ENCODE measurements at places on chromosomes 7 and 10. TPM values are rescaled to one million over a fixed set of nuclear protein-coding genes. Genes with fewer than 3 reads are reported as not detected.

The SPDYE9 gene
- 0.04 TPM for total RNA-seq

The ELOVL3 gene
- 0.35 TPM for total RNA-seq

The RPP30 gene
- 43.3 TPM for total RNA-seq

The GPC2 gene
- total RNA-seq = 3.9 TPM

The SLC13A4 gene
- total RNA-seq = 0.09 TPM

The FAM241B gene
- total RNA-seq = 0.18 TPM

The CRTAC1 gene
- total RNA-seq = 0.27 TPM

DNA sequence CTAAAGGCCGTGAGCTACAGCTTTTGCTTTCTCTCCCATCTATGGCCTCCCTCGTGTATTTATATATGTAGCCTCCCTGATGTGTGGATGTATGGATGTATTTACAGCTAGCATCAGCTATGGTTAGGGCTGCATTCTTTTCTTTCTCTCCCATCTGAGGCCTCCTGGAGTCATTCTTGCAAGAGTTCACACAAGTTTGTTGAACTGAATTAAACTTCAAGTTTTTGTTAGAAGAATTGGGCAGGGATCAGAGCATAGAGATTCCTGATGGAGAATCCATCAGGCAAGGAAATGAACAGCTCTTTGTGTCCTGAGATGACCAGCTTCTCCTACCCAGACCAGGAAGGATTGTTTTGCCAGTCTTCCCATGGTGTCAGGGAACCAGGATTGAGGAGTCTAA, 60.3 kb downstream of the AHCYL2 start:
- DNase-seq = peak; percentile 54
- no peak overlapping the region for H3K4me3 ChIP-seq
- no peaks in the 10 kb centered on the region for H3K27me3 ChIP-seq
- H3K27ac ChIP-seq = no peak overlapping the region
- H3K4me1 ChIP-seq = no peaks in the 10 kb centered on the region

DNA sequence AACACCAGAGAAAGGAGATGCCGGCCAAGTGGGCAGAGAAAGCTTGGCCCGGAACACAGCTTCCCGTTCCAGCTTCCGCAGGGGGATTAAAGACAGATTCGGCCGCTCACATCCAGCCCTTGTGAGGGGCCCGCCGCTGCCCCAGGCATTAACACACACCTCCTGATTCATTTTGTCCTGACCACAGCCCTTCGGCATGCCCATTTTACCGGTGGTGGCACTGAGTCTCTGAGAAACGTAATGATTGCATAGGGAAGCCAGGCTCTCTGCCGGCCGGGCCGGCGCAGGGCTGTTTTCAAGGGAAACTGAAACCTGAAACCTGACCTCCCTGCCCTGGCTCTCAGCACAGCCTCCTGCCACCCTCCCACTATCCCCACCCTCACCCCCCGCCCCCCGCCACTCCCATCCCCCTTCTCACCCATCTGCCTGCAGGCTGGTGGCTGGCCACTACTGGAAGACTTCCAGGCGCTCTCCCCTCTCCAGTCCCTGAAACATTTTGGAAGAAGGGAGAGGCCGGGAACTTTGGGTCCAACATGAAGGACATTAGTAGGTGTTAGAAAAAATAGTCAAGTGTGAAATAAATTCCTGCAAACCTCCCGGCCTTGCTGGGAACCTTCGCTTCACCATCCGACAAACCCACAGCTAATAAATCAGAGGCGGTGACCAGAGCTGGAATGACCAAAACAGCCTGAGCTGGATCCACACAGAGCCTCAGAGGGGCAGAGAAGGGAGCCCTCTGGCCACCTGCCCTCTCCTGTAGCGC, 83.5 kb upstream of the CUX1 start:
- H3K36me3 ChIP-seq = no peaks in the 10 kb centered on the region
- peak; percentile 86 for DNase-seq
- H3K4me1 ChIP-seq = peaks cover 19% of the 10 kb centered on the region
- H3K4me3 ChIP-seq = peak overlapping the region; percentile 19

DNA sequence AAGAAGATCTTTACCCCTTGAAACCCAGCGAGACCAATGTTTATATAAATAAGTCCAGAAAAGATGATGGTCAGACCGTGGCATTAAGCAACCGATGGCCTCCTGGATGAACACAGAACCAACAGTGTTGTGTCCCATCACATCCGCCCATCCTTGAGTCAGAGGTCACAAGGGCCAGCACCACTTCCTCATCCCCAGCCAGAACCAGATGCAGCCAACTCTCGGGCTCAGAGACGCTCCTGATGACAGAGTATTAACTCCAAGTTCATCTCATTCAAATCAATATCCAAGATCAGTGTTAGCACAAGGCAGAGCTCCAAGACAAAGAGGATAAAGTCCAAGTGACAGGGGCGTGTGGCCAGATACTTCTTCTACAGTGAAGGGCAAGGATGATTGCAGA, 63.5 kb downstream of the FAM53B start:
- peaks cover 37% of the 10 kb centered on the region for H3K36me3 ChIP-seq
- no peak overlapping the region for H3K27ac ChIP-seq
- peaks cover 62% of the 10 kb centered on the region for H3K4me1 ChIP-seq
- no peak overlapping the region for H3K4me3 ChIP-seq

DNA sequence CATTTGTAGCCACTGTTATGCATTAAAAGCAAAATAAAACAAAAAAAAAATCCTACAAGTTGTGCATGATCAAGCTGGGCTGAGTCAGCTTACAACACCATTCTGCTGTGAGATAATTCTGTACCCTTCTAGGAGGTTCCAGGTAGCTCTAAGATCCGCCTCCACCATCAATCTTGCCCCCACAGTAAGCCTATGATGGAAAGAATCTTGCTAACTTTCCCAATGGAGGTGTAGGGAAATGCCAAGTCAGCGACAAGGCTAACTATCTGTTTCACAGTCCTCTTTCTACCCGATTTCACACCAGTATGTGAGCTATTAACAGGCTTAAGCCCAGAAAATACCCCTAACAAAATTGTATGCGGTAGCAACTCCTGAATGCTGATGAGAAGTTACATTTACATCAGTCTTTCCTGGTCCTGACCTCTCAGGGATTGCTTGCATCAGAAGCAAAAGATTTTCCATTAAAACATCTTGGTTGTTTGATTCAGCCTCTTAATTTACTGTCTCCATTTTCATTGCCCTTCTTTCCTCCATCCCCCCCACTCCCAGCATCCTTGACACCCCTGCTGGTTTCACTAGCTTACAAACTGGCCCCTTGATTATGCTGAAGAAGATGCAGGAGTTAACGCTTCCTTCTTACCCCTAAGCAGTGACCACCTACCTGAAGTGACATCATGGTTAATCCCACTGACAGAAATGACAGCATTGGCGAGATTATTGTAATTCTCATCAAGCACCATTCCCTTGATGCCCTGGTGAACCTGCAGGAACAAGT, 27.8 kb downstream of the CPN1 start:
- H3K27ac ChIP-seq = no peak overlapping the region
- no peak overlapping the region for H3K4me3 ChIP-seq
- H3K36me3 ChIP-seq = no peaks in the 10 kb centered on the region
- peaks cover 4% of the 10 kb centered on the region for H3K27me3 ChIP-seq
- DNase-seq = no peak

DNA sequence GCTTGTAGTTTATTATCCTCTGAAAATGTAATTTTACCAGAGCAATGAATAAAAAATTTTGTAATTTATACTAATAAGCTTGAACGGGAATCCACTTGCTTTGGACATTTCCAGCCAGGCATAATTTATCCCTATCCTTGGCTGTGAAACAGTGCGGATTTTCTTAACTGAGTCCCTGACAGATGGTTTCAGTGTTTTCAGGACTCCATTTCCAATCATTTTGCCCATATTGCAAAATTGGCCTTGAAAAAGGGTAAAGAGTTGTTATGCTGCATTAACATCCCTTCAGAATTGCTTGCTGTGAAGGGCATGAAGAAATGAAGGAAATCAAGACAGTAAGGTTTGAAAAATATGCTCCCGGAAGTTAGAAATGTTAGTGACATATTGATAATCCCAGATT, 57.7 kb downstream of the NXPH1 start:
- H3K27me3 ChIP-seq = no peaks in the 10 kb centered on the region
- H3K4me3 ChIP-seq = no peak overlapping the region
- no peak for DNase-seq
- H3K27ac ChIP-seq = no peak overlapping the region
- no peaks in the 10 kb centered on the region for H3K36me3 ChIP-seq

GRCh38 chr7:128044064-128044463, 12.8 kb upstream of the LRRC4 start:
- DNase-seq = no peak
- H3K27me3 ChIP-seq = no peaks in the 10 kb centered on the region
- no peaks in the 10 kb centered on the region for H3K4me1 ChIP-seq
- peaks cover 4% of the 10 kb centered on the region for H3K36me3 ChIP-seq
- H3K27ac ChIP-seq = no peak overlapping the region

- H3K4me3 ChIP-seq = no peak overlapping the region
- H3K36me3 ChIP-seq = no peaks in the 10 kb centered on the region
- H3K4me1 ChIP-seq = peaks cover 3% of the 10 kb centered on the region
- no peak overlapping the region for H3K27ac ChIP-seq
- no peak for DNase-seq
Measured at GRCh38 chr7:36955456-36956129, 231.3 kb upstream of the AOAH start.

- H3K4me3 ChIP-seq = no peak overlapping the region
- DNase-seq = peak; percentile 87
- peaks cover 7% of the 10 kb centered on the region for H3K4me1 ChIP-seq
- H3K27ac ChIP-seq = no peak overlapping the region
Measured at GRCh38 chr7:24576171-24577025, 3.1 kb downstream of the PALS2 start.

GRCh38 chr10:78338717-78339116, 305.1 kb downstream of the RPS24 start:
- peaks cover 2% of the 10 kb centered on the region for H3K27me3 ChIP-seq
- H3K36me3 ChIP-seq = no peaks in the 10 kb centered on the region
- no peak for DNase-seq
- peaks cover 14% of the 10 kb centered on the region for H3K4me1 ChIP-seq
- H3K4me3 ChIP-seq = no peak overlapping the region

DNA sequence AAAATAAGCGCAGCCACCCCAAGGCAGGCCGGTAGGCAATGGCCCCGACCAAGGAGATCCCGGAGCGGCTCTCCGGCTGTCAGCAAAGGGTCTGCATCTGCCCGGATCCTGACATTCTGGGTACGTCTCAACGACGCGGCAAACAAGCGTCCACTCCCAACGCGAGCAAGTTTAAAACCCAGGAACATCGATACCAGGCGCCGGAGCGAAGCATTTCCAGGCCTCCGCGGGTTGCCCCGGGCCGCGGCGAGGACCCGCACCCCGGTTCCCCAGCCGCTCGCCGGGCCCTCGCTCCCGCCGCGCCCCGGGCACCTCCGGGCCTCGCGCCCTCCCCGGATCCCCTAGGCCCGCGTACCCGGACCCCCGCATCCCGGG, 453 bp downstream of the URGCP start:
- H3K27me3 ChIP-seq = no peaks in the 10 kb centered on the region
- peaks cover 11% of the 10 kb centered on the region for H3K4me1 ChIP-seq
- H3K27ac ChIP-seq = peak overlapping the region; percentile 91
- H3K36me3 ChIP-seq = peaks cover 4% of the 10 kb centered on the region
- peak; percentile 62 for DNase-seq
- peak overlapping the region; percentile 69 for H3K4me3 ChIP-seq

DNA sequence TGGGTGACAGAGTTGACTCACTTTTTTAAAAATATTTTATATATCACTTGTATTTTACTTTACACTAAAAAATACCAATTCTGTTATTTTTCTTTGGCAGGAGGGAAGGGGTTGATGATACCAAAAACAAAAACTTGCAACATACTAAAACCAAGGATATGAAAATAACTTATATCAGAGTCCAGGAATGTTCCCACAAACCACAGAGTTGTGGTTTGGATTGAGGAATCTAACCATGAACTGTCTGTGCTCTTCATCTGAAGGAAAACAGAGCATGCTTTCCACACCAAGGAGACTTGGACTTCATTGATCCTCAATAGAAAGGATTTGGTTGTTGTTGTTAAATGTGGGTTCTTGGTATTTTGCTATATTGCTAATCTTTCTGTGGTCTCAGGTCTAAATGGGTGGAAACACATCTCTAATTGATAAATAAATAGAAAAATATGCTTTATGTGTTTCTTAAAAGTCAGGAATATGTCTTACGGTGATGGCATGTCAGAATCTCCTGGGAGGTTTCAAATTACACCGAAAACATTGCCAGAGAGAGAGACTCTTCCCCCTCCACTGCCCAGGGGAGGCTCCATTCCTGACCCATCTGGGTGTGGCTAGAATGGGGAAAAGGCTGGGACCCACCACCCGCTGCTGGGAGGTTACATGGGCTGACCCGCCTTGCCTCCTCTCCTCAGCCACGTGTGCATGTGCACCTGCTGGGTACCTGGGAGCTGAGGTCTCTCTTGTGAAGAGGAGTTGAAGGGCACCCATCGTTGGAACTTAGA, 46.9 kb upstream of the STK17A start:
- H3K27ac ChIP-seq = no peak overlapping the region
- no peaks in the 10 kb centered on the region for H3K36me3 ChIP-seq
- DNase-seq = peak; percentile 8

- no peak overlapping the region for H3K27ac ChIP-seq
- H3K4me3 ChIP-seq = no peak overlapping the region
- DNase-seq = no peak
Measured at GRCh38 chr7:139654276-139655181, 123.3 kb downstream of the HIPK2 start.

- peak; percentile 25 for DNase-seq
- H3K4me3 ChIP-seq = no peak overlapping the region
- H3K27me3 ChIP-seq = no peaks in the 10 kb centered on the region
Measured at GRCh38 chr10:109988212-109988596, 19.6 kb upstream of the ADD3 start.

GRCh38 chr7:38518541-38518940, 112.6 kb downstream of the AMPH start:
- H3K36me3 ChIP-seq = no peaks in the 10 kb centered on the region
- no peak overlapping the region for H3K4me3 ChIP-seq
- no peak overlapping the region for H3K27ac ChIP-seq
- no peaks in the 10 kb centered on the region for H3K4me1 ChIP-seq
- no peak for DNase-seq

DNA sequence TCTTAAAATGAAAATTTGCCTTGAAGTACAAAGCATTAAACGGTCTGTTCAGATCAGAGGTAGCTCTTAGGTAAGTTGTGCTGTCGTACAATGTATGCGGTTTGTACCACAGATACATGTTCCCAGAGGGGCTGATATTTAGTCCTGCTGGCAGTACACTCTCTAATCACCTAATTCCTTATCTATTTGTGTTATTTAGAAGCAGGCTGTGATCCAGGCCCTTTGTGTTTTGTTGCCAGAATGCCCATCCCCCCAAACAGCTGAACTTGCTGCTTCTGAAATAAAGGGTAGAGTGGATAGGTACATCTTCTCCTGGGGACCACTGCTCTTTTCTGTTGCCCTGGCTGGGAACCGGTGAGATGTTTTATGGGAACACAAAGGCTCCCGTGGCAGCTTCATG, 84.5 kb downstream of the SND1 start:
- no peak overlapping the region for H3K4me3 ChIP-seq

DNA sequence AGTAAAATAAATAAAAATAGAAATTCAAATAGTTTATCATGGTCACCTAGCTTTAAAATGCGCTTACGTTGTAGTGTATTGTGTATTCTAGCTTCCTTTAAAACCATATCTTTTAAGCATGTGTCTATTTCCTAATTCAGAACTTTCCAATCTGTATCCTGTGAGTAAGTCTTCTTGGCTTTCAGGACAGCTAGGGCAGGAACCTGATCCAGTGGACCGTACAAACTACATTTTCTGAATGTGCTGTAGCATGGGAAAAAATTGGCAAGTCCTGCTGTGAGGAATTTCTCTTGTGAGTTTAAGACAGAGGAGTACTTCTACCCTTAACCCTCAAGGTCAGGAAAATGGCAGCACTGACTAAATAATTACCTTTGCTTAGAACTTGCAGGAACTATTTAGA, 12.1 kb downstream of the OPN1SW start:
- H3K4me1 ChIP-seq = no peaks in the 10 kb centered on the region
- H3K36me3 ChIP-seq = peaks cover 47% of the 10 kb centered on the region
- DNase-seq = no peak
- no peaks in the 10 kb centered on the region for H3K27me3 ChIP-seq

All from muscle of leg (tissue), 16 donors.